ENCODE measurements at places on chromosomes 3 and 15.

- no peak for DNase-seq
Measured at GRCh38 chr15:92951800-92952457, 51.8 kb downstream of the CHD2 start.

DNA sequence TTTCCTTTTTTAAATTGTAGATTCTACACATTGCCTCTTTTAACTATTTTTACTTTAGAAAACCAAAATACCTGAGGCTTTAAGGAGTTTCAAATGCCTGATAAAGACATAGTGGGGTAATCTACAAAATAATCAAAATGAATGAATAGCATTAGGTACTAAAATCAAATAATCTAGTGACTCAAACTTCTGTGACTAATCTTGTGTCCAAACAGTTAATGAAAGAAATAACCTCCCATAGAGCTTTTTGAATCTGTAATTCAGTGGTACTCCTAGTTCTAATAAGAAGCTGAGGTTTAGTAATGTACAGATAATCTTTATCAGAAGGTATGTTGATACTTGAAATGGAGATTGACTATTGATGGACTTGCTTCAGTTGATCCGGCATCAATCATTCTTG, 53.0 kb downstream of the DTWD1 start:
- DNase-seq = no peak

DNA sequence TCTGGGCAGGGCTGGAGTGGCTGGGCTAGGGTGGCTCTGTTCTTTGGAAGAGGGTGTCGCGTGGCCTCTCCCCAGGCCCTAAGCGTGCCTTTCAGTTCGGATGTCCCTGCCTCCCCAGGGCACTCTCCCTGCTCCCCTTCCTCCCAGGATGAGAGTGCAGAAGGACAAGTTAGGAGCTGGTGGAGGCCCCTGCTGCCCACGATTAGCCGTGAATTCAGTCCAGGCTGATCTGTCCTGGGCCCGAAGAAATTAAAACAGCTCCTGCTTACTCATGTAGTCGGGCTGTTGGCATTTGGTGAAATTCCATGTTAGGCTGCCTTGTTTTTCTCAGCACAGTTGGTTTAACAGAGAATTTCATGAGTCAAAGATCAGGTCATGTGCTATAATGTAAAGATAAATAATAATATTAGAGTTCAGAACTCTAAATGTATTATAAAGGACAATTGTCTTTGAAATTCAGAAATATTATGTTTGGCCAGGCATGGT, 24.5 kb downstream of the NIPA1 start:
- DNase-seq = no peak

DNA sequence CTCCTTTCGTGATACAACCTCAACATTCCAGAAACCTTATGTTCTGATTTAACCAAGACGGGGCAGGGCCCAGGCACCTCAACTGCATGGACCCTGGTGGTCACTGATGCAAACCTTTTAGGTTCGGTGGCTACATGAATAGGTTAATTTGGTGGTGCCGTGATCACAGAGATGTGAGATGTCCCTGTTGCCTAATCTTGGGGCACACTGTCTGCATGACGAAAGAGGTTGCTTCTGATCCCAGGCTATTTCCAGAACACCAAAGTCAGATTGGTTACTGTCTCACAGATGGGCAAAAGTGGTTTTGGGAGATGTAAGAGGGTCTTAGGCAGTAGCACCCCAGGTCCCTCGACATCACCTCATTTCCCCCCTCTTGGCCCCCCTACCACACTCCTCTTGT, 4.0 kb upstream of the CCR1 start:
- DNase-seq = no peak

- DNase-seq = no peak
Measured at GRCh38 chr15:38698254-38698653, 133.6 kb upstream of the RASGRP1 start.

GRCh38 chr3:60579734-60580133, 671.5 kb downstream of the FHIT start:
- DNase-seq = no peak

DNA sequence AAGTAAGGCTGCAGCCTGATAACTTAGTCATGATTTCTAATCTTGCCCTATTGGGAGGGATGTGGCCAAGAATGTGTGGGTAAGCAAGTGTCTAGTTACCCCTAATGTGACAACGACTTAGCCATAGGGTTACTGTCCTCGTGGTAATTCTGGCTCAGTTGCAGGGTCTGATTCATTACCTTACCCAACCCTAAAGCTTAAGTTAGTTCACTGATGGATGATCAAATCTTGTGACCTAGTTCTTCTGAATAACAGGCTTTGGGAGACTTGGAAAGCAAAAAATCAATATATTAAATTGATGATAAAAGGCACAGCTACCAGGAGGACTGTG, 1.6 kb upstream of the INTS14 start:
- no peak for DNase-seq

- DNase-seq = no peak
Measured at GRCh38 chr3:66816090-66816761, 181.9 kb upstream of the KBTBD8 start.

DNA sequence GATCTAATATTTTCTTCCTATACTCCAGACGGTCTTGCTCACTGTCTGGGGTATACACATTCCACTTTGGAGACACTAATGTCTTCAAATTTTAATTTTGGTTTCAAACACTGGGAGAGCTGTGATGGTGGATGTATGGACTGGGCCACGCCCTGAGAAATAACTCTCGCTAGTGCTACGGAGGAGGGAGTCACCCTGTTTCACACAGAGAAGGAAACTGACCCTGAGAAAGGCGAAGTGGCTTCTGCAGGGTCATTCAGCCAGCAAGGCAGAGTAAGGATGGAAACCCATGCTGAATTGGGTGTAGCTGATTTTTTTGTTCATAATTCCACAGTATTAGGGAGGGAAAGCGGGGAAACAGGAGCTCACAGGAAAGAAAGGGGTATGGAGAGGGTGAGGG, 8.6 kb upstream of the SKIC8 start:
- no peak for DNase-seq

GRCh38 chr3:96734273-96735009, 80.0 kb upstream of the EPHA6 start:
- DNase-seq = no peak

DNA sequence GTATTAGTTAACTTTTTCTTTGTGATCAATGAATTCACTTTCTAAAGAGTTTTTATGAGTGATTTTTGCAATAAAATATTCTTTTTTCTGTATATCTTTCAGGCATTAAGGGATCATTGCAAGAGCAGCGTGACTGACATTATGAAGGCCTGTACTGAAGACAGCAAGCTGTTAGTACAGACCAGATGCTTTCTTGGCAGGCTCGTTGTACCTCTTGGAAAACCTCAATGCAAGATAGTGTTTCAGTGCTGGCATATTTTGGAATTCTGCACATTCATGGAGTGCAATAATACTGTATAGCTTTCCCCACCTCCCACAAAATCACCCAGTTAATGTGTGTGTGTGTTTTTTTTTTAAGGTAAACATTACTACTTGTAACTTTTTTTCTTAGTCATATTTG, 24.4 kb downstream of the SELENOT start:
- no peak for DNase-seq

DNA sequence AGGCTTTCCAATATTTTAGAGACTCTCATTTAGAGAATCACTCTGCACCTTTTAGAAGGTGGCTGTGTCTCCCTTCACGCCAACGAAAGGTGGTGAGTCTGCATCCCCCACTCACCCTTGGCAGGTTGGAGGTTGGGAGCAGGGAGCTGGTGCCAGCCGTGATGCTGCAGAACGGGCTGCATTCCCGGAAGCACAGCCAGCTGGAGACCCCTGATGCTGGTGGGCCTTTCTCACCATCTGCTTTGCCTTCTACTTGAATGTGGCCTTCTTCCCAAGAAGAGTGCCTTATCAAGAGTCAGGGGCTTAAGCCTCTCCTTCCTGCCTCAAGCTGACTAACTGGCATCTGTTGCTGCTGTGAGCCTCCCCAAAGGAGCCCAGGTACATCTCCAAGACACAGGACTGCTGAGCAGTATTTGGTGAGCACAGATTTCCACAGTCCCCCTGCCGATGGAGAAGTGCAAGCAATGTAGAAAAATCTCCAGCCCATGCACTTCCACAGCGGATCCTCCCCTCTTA, 17.7 kb upstream of the HEG1 start:
- no peak for DNase-seq

DNA sequence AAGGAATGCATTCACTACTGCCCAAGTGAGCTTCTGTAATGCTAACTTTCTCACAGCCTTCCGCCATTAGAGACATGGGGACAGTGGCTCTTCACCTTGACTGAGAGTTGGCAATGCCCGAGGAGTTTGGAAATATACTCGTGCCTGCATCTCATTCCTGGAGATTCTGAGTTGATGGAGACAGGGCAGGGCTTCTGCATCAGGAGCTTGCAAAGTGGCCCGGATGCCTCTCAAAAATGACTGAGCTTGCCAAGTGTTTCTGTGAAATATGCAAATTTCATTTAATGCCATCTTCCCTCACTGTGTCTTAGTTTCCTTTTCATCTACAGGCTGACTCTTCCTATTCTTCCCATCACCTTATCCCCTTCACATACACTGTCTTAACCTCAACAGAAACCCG, 346.2 kb downstream of the GRM7 start:
- DNase-seq = no peak

- DNase-seq = no peak
Measured at GRCh38 chr3:12983319-12983718, 89.9 kb downstream of the IQSEC1 start.

- DNase-seq = no peak
Measured at GRCh38 chr3:127252446-127252845, 35.4 kb downstream of the PRR20G start.

DNA sequence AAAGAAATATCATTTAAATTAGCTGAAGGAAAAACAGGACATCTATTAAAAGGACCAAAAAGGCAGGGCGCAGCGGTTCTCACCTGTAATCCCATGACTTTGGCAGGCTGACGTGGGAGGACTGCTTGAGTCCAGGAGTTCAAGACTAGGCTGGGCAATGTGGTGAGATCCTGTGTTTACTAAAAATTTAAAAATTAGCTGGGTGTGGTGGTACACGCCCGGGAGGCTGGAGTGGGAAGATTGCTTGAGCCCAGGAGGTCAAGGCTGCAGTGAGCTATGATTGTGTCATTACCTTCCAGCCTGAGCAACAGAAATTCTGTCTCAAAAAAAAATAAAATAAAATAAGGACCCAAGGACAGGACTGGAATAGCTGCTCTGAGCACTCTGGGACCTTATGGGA, 16.2 kb upstream of the HERC1 start:
- DNase-seq = no peak

GRCh38 chr3:170496026-170496867, 77.6 kb downstream of the CLDN11 start:
- no peak for DNase-seq

DNA sequence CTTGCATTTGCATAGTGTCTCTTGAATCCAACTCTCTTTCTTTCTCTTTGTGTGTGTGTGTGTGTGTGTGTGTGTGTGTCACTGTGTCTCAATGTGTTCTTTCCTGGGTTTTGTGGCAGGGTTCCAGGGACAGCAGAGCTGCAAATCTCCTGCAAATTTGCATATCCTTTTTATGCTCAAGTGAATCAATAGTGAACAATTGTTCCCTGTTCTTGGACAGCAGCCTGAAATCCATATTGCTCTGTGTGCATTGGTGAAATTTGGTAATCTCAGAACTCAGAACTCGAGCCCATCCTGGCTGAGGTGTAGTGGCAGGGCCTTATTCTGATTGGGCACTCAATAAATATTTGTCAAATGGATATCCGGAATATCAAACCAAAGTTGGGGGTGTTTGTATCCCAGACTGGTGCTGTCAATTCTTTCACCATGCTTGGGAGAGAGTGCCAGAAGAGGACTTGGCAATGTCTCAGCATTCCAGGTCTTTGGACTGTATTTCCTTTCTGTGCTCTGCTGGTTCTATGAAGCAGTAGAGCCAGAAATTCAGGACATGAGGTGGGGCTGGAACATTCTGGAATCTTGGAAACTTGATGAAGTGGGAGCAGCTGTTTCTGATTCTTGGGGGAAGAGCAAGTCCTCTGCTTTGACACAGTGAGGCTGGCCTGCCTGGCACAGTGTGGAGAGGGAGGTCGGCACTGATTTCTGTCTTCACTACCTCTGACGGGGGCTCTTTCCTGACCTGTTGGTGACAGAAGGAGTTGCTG, 380.6 kb upstream of the C2CD4B start:
- DNase-seq = no peak

- DNase-seq = no peak
Measured at GRCh38 chr15:39181940-39182339, 398.9 kb upstream of the THBS1 start.

DNA sequence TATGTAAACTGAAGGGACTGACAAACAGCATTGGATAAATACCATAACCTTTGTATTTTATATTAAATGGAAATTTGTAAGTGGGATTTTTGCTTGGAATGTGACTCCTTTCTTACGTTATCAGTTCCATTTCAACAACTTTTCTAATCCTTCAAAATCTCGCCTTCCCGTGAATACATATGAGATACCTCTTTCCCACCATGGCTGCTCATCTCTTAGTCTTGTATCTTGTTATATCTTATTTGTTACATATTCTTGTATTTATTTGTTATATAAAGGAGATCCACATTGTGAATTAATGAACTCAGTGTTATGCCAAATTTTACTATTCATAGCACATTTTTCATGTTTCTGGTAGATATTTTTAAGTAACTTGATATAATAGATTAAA, 623.7 kb downstream of the MCTP2 start:
- DNase-seq = no peak

DNA sequence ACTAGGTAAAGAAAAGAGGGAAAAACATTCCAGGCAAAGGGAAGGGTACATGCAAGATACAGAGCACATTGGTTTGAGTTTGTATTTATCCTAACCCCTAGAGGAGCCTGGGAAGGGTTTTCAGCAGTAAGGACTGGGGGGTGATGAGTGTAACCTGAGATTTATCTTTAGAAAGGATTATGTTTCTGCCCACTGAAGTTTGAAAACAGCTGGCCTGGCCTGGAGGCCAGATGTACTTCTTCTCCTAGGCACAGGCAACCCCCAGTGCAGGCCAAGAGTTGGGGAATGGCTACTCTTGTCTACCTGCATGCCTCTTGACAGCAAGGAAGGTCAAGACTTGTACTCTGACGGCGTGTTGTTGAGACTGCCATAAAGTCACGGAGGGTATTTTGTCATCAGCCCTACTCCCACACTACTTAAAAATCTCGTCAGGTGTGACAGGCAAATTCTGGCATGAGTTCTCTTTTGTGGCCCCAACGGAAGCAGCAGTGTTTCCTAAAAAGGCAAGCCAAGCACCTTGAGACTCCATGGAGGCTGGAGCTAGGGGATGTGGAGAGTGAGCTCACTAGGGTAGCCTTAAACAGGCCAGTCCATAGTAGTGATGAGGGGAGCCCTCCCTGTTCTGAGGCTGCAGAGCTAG, 241.5 kb upstream of the WNT5A start:
- no peak for DNase-seq

DNA sequence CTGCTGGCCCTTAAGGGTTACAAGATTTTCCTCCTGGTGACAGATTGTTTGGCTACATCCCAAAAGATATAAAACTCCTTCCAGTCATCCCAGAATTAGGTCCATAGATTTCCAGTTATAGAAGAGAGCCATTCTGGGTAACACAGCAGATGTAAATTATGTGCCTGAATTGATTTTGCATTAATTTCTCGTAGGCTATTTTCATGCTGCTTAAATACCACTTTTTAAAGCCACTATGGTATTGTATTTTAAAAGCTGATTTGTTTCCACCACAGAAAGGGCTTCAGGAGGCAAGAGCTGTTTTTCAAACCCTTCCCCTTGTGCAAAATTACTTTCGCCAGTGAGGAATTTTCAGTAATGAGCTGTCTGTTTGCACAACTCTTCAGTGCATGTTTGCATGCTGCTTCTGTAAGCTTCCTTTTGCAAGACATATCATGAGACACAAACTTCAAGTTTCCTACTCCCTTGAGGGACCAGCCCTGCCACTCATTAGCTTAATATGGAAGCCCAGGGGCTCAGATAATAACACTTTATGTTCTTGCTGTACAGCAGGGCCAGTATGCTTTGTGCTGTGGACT, 105.4 kb upstream of the TNIK start:
- DNase-seq = no peak

GRCh38 chr3:20569310-20569709, 383.3 kb upstream of the SGO1 start:
- no peak for DNase-seq
